AG09319 (cell line): ENCODE measurements at places on chromosomes 2 and 18.

GRCh38 chr2:241015439-241015838 lies 17.0 kb downstream of the SNED1 start:
- DNase-seq: no peak

DNA sequence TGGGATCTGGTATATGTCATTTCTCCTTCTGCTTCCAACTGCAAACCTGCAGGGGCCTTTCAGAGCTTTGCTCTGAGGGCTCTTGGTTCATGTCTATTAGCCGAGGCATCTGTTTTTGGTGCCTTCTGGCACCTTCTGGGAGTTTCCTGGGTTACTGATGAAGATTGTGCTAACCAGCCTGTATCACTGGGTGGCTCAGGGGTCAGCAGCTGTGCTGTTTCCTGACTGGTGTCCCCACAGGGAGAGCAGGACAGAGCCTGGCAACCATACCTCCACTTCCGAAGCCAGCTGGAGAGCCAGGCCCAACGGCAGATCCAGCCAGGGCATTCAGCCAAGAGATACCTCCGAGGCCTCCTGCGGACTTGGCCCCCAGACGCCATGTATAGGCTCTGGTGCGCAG lies 17.5 kb downstream of the KIAA2012 start:
- DNase-seq: no peak

DNA sequence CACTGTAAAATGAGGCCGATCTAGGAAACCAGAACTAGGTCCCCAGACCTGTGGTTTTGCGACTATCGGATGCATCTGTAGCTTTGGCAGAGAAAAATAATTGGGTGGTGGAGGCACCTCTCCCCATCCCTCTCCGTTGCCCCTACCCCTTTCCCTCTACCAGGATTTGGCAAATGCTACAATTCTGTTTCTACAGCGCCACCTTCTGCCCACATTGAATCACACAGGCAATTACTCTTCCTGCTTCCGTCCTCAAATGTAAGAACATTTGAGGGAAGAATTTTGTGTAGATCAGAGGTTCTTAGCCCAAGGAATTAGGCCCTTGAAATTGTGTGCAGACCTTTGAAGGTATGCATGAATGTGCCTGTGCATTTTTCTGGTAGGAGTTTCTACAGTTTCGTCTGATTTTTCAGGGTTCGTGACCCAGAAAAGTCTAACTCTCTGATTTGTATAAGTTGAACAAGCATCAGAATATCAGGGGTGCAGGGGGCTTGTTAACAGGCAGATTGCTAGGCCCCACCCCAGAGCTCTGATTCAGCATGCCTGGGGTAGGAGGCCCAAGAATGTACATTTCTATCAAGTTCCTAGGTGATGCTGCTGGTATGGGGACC lies 11.2 kb downstream of the ATP6V1B1 start:
- peak; percentile 8 for DNase-seq

DNA sequence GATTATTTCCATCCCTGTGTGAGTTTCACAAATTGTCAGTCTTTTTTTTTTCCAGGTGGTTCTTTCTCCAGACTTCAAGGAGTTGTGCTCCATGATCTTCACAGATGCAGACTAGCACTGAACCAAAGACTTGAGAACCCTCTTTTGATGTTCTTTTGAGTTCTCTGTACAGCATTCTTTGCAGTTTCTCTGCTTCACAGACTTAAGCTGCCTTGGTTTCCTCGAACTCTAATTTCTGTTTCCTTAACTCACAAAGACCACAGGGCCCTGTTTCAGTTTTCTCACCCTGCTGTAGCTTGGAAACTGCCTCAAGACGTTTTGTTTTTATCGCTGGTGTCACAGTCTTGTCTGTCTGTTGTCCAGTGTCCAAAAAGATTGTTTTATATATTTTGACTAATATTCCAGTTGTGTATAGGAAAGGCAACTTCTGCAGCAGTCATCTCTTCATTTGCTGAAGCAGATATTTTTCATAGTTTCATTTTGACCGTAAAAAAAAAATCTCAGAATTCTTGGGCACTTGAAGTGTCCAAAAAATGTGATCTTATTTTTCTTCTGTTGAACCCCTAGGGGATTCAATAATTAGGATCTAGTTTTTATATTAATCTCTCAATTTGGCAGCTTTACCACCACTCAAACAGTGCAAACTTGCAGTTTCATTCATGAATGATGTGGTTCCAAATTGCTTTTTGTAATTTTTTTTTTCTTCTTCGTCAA lies 97.0 kb upstream of the MC4R start:
- DNase-seq: no peak

- DNase-seq: no peak
Measured at GRCh38 chr2:38948995-38949394, 59.3 kb downstream of the ARHGEF33 start.

DNA sequence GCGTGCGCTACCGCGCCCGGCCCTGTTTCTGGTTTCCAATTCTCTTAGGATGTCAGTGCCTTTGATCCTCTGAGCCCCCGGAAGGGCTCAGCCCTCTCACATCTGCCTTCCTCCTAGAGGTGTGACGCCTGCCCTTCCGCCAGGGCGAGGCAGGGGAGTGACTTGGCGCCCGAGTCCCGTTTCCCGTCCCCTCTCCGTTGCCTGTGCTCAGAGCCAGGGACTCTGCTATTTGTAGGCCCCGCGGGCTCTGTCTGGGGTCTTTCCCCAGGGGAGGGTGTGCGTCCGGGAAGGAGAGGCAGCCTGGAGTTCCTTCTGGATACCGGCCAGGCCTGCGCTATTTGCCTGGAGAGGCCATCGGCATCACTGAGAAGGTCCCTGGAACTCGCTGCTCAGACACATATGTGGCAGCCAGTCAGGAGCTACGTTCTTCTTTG lies 103.7 kb upstream of the TAF1B start:
- no peak for DNase-seq

DNA sequence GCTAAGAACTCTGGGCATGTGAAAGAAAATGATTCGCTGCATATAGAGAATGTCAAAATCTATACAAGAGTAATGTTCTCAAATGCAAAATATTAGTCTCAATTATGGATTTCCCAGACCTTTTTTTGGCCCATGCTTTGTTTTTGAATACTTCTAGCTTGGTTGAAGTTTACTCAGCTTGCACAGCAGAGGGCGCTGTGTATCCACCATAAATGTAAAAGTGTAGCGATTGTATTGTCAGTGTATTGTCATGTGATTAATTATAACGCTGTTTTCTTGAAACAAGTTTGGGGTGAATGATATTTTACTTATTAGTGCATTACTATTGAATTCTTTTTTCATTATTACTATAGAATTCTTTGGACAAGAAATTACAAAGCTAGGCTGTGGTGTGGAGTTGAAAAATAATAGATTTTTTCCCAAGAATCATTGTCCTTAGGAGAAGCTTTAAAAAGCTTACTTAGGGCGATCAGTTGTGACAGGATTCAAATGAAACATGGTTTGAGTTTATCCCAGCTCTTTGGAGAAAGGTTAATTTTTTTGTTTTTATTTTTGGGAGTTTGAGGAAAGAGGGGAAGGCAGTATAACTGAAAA lies 98.3 kb downstream of the PIK3C3 start:
- DNase-seq: no peak

DNA sequence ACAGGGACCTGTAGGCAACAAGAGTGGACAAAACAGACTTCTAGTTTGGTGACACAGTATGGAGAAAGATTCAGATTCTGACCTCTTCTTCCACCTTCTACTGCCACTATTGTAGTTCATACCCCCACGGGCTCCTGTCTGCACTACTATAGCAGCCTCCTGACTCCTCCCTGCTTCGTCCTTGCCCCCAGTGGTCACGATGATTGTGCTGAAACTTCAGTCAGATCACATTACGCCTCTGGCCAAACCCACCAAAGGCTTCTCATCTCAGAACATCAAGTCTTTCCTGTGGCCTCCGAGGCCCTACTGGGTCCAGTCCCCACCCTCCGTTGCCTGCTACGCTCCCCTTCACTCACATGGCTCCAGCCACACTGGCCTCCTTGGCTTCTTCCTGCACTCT lies 147.6 kb downstream of the CYP26B1 start:
- no peak for DNase-seq

- no peak for DNase-seq
Measured at GRCh38 chr2:137772451-137772850, 191.8 kb upstream of the HNMT start.

DNA sequence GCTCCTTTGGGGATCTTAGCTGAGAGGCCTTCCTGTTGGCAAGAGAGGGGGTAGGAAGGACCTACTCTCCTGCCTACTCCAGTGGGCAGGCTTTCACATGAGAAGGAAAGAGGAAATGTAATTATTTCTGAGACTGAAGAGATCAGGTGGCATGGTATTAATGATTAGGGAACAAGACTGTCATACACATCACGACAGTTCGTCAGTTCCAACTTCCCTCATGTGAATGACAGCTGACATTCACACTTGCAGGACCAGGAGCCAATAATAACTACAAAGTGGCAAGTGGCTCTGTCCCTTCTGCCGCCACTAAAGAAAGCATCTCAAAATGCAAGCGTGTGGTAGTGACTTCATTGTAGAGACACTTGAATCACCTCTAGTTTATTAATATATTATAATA lies 90.0 kb downstream of the ZCCHC2 start:
- DNase-seq: no peak

GRCh38 chr2:11903085-11903606 lies 156.7 kb downstream of the LPIN1 start:
- no peak for DNase-seq
